ENCODE measurements at places on chromosomes 5 and 9.

DNA sequence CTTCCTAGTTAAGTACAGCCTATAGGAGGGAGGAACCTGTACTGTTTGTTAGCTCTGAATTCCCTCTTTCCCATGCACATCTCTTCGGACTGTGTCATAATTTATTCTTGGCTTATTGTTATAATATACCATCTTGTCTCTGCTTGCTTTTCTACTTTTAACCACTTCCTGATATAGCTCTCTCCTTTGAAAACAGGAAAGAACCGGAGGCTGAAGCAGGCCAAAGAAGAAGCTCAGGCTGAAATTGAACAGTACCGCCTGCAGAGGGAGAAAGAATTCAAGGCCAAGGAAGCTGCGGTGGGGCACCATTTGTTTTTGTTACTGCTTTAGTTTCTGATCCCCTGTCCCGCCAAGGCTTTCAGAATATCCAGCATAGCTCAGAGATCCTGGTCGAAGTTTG lies 4.8 kb downstream of the ATP6V1G1 start:
- peak; percentile 26 for DNase-seq

DNA sequence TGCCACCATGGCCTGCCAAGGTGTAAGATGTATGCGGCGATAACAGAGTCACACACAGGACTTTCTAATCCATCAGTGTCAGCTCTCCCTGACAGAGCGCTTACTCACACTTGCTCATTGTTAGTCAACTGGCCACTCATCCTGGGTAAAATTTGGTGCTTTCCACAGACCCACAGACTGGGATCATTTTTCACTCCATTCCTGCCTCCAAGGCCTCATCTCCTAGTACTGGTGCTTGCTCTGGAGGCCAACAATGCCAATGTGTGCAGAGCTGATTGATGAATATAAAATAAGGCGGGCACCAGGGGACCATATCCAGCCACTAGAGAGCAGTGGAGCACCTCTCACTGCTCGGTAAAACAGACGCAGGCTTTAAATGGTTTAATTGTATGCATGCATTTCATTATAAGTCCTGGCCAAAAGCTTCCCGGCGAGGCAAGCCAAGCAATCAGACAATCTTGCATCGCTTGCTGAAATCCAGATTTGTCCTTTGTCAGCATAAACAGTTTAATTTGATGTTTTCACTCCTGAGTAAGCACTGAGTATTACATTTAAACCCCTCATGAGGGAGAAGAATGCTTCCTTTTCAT lies 22.3 kb downstream of the PSMB7 start:
- peak; percentile 60 for DNase-seq

GRCh38 chr5:91160714-91161285 lies 222.3 kb downstream of the ARRDC3 start:
- no peak for DNase-seq

DNA sequence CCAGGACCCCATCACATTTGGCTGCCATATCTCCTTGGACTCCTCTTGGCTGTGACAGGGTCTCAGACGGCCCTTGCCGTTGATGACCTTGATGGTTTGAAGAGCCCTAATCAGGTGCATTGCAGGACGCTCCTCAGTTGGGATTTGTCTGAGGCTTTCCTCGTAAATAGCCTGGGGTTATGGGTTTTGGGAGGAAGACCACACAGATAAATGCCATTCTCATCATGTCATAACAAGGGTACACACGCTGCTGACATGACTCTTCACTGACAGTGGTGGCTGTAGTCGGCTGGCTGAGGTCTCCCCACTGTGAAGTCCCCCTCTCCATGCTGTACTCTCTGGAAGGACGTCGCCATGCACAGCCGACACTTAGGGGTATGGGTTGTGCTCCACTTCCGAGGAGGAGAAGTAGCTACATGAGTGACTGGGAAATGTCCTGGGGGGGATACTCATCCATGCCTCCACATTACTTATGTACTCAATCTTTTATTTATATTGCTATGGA lies 42.9 kb upstream of the SPTLC1 start:
- DNase-seq: no peak

DNA sequence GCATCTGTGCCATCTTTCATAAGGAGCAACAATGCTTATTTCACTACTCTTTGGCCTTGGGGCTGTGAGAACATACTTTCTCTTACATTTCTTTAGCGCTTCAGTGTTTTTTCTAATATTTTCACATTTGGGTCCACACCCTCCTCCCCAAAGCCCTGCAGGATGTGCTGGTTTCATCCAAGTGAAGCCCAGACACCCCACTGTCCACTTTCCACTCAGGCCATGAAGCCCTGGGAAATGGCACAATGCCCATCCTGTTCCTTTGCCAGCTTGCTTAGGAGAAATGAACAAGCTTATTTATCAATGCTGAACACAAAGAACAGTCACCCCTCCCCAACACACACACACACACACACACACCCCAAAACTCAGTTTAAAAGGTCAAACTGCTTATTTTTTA lies 17.3 kb upstream of the TMOD1 start:
- no peak for DNase-seq

DNA sequence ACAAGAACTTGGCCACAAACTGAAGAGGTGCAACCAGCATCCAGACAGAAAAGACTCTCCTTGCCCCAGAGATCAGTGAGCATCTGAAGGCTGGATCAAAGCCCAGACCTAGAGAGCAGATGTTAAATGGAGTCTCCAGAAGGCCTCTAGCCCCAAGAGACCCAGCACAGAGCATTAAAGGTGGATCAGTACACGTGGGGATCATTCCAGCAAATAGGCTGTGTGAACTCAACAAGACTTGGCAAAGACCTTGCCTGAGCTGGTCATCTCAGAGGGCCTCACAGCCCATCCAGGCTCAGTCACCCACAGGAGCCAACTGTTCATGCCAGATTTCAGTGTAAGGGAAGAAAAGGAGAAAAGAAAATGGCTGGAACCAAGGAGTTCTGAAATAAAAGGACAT lies 214.0 kb downstream of the ENC1 start:
- no peak for DNase-seq

Measured in cardiac fibroblast (primary cell).